ENCODE measurements at places on chromosomes 13 and 19.

- no peak for DNase-seq
These were observed 66.1 kb upstream of the DIAPH3 start for GRCh38 chr13:60229708-60230272.

DNA sequence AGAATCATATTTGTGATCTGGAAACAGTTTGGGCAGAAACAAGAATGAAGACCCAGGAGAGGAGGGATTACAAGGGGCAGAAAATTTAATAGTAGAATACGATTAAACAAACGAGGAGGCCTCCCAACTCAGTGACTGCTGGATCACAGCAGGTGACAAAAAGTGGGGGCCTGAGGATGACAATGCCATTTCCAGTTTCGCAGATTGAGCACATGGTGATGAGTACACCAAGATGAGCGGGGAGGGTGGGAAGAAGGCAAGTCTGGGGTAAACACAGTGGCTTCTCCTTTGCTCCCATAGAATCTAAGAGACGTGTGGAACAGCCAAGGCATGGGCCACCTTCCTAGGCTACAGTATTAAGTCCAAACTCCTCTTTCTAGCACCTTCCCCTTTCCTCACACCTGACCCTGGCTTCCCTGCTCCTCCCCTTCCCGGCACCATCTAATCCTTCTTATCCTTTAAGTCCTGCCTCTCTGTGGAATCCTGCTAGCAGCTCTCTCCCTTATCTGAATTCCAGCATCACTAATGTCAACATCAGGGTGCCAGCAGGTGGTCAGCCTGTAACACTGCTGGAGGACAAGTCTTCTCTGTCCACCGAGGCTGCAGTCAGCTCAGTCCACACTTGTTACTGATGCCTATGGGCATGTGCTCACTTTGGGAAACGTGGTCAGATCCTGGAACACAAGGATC lies 13.5 kb downstream of the ATP7B start:
- no peak for DNase-seq

GRCh38 chr19:49456326-49456725 lies 3.3 kb downstream of the ALDH16A1 start:
- DNase-seq = no peak

DNA sequence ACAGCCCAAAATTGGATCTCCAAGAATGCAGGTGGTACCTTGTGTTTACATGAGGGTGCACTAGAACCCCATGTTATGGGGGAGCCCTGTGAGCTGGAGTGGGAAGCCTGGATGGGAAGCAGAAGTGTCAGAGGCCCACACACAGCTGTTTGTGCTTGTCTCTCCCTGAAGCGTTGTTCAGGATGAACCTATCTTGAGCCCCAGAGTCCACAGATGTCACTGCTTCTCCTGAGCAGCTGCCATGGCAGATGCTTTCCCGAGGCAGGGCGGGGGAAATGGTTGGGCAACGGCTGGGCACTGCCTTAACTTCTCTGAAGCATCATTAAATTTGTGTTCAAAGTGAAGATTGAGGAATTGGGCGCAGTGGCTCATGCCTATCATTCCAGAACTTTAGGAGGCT lies 17.1 kb upstream of the CHST8 start:
- no peak for DNase-seq

GRCh38 chr13:77176350-77176749 lies 149.4 kb upstream of the FBXL3 start:
- DNase-seq = no peak

- no peak for DNase-seq
These were observed 5.8 kb upstream of the DAPK3 start for GRCh38 chr19:3976495-3977241.

DNA sequence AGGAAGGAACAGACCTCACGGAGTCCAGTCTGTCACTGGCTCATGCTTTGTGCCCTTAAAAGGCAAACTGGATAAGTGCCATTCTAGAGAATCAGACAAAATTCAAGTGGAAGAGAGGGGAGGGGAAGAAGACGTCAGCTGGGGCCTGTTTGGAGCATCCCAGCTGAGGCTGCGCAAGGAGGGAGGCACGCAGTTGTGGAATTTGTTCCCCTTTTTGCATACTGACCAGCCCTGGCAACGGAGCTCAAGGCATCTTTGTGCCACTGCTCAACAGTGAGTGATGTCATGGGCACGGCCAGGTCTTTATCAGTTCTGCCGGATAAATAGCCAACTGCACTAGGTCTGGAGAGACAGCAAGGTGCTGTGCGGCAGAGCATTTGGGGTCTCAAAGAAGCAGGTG lies at the start of gene GPR42:
TSS of gene GPR42 (plus strand) at position 347 of the 400 bp plus-strand sequence. CDS start 292 bp downstream, outside the sequence.
- DNase-seq = no peak

GRCh38 chr13:41064493-41064892 lies 3.2 kb downstream of the WBP4 start:
- no peak for DNase-seq

DNA sequence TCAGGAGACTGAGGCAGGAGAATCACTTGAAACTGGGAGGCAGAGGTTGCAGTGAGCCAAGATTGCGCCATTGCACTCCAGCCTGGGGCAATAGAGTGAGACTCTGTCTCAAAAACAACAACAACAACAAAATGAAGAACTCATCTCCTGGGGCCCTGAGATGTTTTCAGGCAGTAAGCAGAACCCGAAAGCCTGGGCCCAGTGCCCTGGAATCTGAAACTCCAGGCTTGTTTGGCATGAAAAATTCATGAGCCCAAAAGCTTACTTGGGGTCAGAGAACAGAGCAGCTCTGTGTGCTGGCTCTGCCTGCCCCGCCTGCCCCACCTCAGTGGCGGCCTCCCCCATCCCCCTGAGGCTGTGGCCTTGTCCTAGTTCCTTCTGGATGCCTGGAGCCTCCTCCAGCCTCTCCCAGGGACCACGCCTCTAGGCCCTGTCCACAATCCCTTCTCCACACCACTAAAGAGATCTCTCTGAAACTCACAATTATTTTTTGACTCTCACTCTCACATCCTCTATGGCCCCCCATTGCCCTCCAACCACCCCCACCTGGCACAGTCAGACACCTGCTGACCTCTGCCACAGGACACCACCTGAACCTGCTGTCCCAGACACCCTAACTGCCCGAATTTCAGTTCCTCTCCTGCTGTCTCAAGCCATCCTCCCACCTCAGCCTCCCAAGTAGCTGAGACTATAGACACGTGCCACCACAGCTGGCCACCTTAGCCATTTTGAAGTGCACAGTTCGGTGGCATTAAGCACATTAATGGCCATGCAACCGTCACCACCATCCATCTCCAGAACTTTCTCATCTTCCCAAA lies 6.9 kb upstream of the AP1M2 start:
- DNase-seq = no peak

- DNase-seq = no peak
These were observed 230.6 kb downstream of the ZNF536 start for GRCh38 chr19:30602661-30603350.

- DNase-seq = no peak
These were observed 451 bp downstream of the NOSIP start for GRCh38 chr19:49579947-49580263.

- DNase-seq = no peak
These were observed 850.9 kb upstream of the PCDH9 start for GRCh38 chr13:68081061-68081460.

GRCh38 chr13:111344471-111345191 lies 24.2 kb downstream of the TEX29 start:
- no peak for DNase-seq

GRCh38 chr13:112990783-112991182 lies 21.8 kb downstream of the MCF2L start:
- no peak for DNase-seq

- no peak for DNase-seq
These were observed 17.9 kb downstream of the DEDD2 start for GRCh38 chr19:42199440-42200115.

GRCh38 chr19:18192673-18193387 lies at the start of gene MPV17L2:
Gene MPV17L2 (plus strand): TSS chr19:18193218. CDS start chr19:18193282, 64 bp downstream.
- peak; percentile 100 for DNase-seq

DNA sequence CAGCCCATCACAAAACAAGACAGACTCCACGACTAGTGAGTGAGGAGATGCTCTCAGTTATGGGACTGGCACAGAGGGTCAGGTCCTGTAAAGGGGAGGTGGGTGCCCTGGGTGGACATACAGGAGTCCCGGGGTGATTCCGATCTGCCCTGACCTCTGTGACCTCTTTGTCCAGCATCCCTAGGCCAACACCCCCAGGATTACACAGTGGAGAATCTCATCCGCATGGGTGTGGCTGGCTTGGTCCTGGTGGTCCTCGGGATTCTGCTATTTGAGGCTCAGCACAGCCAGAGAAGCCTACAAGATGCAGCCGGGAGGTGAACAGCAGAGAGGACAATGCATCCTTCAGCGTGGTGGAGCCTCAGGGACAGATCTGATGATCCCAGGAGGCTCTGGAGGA lies 6.4 kb upstream of the LILRA1 start:
- no peak for DNase-seq

DNA sequence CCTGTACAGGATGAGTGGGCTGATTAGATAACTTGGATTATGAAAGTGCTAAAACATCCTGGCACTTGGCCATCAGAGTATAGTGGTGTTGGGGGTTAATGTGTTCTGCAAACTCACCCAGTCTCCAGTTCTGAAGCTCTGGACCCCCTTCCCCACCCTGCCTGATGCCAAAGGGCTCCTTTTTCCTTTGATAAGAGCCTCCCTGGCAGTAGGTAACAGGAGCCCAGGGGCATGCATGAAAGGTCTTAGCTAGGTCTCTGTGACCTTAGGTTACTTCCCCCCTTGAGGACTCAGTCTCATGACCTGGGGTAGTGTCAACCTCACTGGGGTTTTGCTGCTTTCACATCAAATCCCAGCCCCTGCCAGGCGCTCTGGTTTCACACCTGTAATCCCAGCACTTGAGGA lies 2.5 kb downstream of the RPS28 start:
- DNase-seq = no peak

GRCh38 chr13:109412283-109412901 lies 374.0 kb downstream of the IRS2 start:
- no peak for DNase-seq

DNA sequence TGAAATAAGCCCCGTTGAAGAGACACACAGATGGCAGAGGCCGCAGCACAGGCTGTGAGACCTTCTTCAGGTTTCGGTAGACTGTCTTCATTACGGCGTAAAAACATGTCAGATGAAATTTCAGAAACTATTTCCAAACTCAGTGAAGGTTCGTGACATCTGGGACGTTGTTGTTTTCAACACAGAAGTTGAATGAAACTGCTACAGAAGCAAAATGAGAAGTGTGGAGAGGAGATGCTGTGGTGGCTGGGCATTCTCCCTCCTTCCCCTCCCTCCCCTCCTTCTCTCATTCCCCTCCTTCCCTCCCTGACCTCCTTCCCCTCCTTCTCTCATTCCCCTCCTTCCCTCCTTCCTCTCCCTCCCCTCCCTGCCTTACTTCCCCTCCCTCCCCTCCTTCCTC lies 113.6 kb downstream of the ATP11A start:
- DNase-seq = no peak

GRCh38 chr13:41931337-41931736 lies 29.6 kb downstream of the VWA8 start:
- peak; percentile 34 for DNase-seq

DNA sequence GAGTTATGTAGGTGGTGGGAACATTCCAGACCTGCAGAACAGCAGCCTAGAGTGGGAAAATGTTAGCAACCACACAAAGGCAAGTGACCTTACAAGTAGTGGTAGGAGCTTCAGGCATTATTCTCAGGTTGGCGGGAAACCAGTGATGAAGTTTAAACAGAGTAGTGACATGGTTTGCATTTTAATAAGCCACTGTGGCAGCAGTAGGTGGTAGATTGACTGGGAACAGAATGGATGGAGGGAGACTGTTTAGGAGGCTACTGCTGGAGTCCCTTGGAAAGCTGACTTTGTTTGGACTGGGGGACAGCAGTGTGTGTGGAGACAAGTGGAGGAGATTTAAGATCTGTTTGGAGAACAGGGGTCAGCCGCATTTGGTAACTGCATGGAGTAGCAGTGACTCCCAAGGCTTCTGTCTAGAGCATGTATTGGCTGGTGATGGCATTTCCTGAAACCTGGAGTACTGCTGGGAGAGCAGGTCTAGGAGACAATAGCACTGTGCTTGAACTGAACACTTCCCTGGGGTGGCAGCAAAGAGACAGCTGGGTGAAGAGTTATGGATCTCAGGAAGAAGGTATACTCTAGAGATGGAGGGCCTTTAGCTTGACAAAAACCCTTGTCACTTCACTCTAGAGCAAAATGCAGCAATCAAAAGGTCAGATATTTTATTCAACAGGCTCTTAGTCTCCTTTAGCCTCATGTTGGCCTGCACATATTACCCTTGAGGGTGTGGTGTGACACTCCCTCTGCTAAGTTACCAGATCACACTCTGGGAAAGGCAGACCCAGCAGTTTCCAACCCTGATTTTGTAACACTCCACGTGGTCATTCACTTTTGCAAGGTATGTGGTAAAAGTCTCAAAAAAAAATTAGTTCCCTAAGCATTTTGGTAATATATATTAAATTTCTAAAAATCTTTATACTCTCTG lies 70.3 kb downstream of the DHRS12 start:
- no peak for DNase-seq

- DNase-seq = no peak
These were observed 65.8 kb downstream of the GGACT start for GRCh38 chr13:100522618-100523309.

DNA sequence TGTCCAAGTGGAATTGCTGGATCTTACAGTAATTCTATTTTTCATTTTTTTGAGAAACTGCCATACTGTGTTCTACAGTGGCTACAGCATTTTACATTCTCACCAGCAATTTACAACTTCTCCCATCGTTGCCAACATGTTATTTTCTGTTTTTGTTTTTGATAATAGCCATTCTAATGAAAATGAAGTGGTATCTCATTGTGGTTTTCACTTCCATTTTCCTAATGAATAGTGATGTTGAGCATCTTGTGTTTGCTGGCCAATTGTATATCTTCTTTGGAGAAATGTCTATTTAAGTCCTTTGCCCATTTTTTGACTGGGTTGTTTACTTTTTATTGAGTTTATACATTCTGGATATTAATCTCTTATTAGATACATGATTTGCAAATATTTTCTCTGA lies 38.6 kb downstream of the KCNRG start:
- no peak for DNase-seq

- DNase-seq = no peak
These were observed 13.3 kb downstream of the KCTD15 start for GRCh38 chr19:33809960-33810359.

GRCh38 chr13:24181991-24182702 lies 21.6 kb downstream of the SPATA13 start:
- no peak for DNase-seq

GRCh38 chr13:43876366-43876765 lies 3.2 kb downstream of the CCDC122 start:
- DNase-seq = no peak

- DNase-seq = no peak
These were observed 232.9 kb downstream of the FOXO1 start for GRCh38 chr13:40433577-40433976.

DNA sequence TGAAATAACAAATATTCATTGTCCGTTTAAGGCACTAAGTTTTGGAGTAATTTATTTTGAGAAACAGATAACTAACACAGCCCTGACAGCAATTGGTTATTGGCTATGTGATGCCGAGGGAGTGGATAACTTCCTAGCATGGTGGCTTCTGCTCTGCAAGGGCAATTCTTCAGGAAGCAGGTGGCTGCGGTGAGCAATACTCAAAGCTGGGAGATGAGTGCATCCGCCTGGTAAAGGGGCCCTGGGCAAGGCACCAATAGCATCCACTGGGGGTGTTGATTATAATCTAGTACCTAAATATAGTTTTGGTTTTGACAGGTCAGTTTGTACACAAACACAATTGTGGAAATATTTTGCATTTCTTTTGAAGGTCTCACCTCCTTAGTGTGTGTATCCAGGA lies 41.0 kb downstream of the CCDC70 start:
- DNase-seq = no peak

- DNase-seq = peak; percentile 60
These were observed 27.2 kb upstream of the CBY2 start for GRCh38 chr13:45674908-45675307.

- no peak for DNase-seq
These were observed 7.8 kb upstream of the TINCR start for GRCh38 chr19:5575590-5575989.

- no peak for DNase-seq
These were observed 590.4 kb downstream of the TBC1D4 start for GRCh38 chr13:74891610-74892009.
